ENCODE measurements at places on chromosomes 6 and 20. TPM values are rescaled to one million over a fixed set of nuclear protein-coding genes. Genes with fewer than 3 reads are reported as not detected.

- no peak for DNase-seq
Observed at GRCh38 chr20:39452583-39453340, 490.6 kb downstream of the DHX35 start.

DNA sequence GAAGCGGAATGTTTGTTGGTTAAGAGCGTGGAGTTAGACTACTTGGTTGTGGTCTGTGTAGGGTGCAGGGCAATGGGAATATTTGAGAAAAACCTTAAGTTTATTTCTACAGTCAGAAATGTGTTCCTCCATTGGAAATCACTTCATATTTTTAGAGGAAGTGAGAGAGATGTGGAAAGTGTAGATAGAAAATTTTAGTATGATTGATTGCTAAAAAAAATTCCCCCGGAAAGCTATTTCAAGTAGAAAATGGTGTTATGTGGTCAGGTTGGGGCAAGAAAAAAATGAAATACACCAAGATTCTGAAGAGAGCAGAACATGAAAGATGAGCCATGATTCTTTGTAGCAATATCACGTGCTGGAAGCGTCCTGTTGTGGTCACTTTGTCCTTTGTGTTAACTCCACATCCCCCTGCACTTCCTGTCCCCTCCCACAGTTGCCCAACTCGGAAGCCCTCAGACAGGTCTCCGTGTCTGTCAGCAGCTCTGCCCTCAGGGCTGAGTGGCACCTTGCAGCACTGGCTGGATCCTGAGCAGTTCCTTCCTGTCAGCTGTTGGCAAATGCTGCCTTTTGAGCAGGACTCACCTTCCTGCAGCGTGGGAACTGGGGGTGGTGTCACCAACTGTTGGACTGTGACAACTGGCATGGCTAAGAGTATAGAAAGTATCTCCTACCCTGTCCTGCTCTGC is 137.5 kb upstream of the SLC24A3 start:
- peak; percentile 22 for DNase-seq

The SLC22A23 gene
- 3.4 TPM for total RNA-seq

- DNase-seq = no peak
Observed at GRCh38 chr6:119407156-119407555, 57.6 kb upstream of the MAN1A1 start.
